Stimulated activated CD8-positive, alpha-beta memory T cell treated with anti-CD3 and anti-CD28 coated beads, Interleukin-4, amount 100 ng/mL, for 1 hour (primary cell): ENCODE measurements at places on chromosomes 16 and 17.

DNA sequence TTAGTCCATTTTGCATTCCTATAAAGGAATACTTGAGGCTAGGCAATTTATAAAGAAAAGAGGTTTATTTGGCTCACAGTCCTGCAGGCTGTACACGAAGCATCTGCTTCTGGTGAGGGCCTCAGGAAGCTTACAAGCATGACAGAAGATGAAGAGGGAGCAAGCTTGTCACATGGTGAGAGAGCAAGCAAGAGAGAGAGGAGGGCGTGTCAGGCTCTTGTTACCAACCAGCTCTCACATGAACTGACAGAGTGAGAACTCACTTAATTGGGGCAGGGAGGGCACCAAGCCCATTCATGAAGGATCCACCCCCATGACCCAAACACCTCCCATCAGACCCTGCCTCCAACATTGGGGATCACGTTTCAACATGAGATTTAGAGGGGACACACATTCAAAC lies 1.6 kb downstream of the CHCT1 start:
- no peak for DNase-seq

DNA sequence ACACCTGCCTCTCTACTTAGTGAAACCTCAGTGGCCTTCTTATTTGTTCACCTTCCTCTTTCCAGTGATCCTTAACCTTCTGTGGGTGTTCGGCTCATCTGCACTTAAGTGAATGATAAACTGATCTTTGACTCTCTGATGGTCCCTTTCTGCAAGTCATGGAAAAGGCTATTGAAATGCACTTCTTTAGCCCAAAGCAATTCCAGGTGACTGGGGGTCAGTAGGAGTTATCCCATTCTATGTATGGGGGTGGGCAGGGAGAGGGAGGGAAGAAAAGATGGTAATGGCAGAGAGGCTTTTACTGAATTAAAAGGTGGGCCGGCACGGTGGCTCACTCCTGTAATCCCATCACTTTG lies 170.8 kb downstream of the RGS9 start:
- no peak for DNase-seq

GRCh38 chr16:85908444-85908843 lies 9.5 kb downstream of the IRF8 start:
- no peak for DNase-seq

DNA sequence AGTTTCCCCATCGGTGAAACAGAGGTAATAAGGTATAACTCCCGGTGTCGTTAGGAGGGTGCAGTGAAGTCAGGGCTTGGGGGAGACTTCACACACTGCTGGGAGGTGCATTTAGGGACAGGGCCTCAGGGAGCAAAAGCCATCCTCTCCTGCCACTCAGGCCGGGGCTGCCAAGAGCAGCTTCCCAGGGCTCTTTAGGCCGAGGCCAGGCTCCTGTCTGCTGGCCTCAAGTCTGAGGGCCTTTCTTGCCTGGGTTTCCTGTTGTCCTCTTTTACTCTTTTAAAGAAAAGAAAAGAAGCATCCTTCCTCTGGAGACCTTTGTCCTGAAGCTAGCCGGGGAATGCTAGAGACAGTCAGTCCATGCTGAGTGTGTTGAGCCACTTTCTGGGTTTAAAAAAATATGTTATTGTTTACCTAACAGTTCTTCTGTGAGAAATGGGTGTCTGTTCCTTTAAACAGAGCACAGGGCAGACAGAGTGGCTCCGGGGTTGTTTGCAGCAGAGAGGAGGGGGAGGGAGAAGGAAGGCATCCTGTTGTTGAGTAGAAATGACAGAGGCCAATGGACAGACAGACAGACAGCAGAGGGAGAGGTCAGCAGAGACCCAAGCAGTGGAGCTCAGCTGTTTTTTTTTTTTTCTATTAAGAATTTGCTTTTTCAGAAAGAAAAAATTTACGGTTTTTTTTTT lies 79.1 kb downstream of the C17orf67 start:
- no peak for DNase-seq

DNA sequence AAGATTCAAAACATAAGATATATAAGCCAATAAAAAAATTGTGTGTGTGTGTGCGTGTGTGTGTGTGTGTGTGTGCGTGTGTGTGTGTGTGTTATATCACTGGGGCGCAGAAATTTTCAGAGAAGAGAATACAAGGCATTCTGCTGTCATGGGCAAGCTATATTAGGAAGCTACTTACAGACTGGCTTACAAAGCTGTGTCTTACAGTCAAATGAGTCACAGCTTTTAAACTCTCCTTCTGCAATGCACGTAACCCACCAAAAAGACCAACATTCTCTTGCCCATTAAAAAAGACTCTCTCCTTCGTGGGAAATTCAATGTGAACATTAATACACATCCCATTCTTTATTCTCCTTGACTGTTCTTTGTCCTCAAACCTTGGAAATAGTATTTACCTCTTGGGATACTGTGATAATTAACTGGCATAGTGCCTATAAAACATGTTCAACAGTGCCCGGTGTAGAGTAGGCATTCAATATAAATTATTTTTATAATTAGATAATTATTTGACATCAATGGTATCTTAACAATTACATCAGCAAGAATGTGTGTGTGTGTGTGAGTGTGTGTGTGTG lies 860.4 kb upstream of the SOX9 start:
- no peak for DNase-seq

DNA sequence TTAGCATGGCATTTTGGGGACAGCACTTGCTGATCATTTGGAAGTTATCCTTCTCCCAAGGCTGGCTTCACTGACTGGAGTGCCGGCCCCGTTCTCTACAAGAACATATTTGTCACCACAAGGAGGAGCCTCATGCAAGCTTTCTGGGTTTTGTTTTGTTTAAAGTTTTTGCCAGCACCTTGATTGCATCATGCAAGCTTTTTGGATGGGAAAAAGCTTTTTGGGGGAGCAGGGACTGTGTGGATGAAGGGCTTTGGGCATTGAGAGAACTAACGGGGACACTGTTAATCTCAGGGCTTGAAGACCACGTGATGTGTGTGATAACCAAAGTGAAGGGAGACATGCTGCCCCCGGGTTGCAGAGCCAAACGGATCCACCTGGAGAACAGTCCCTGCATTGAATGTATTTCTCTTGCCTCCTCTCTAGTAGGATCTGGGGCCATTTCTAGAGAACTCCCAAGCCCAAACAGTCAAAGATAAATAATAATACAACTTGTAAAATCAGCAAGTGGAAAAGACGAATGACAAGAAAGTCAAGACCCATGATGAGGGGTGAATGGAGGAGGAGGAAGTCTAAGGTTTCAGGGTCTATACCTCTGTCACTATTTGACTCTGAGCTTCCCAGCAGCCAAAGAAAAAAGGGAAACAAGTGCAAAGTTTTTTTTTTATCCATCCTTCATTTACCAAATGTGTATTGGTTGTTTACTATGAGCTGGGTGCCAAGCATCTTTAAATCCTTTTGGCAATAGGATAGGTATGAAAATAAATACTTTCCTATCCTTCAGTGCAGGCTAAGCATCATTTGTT lies 17.2 kb downstream of the TMEM114 start:
- no peak for DNase-seq

DNA sequence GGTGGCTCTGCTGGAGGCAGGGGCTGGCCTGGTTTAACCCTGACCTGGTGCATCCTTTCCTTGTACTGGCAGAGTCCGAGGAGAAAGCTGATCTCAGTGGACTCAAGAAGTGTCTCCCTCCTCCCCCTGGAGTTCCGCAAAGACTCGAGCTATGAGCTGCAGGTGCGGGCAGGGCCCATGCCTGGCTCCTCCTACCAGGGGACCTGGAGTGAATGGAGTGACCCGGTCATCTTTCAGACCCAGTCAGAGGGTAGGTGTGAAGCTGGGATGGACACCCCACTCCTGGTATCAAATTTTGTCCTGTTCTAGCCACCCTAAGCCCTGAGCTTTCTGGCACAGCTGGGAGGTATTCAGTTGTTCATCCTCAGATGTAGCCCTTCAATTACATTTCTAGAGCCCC lies 42.5 kb downstream of the IL21R start:
- no peak for DNase-seq

- DNase-seq, result no peak
Observed at GRCh38 chr16:56355221-56355620, 70.1 kb downstream of the AMFR start.

DNA sequence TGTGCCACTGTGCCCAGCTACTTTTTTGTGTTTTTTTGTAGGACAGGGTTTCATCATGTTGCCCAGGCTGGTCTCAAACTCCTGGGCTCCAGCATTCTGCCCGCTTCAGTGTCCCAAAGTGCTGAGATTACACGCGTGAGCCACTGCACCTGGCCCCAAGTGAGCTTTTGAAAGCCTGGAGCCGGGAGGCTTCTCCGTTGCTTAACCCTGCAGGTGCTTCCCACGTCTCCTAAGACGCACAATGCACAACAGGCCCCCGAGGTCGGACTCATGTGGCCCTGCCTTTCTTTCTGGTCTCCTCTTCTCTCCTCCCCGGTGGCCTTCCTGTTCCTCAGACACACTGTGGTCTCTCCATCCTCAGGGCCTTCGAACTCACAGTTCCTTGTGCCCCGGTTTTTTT lies 12.5 kb downstream of the RABEP2 start:
- DNase-seq, result no peak

DNA sequence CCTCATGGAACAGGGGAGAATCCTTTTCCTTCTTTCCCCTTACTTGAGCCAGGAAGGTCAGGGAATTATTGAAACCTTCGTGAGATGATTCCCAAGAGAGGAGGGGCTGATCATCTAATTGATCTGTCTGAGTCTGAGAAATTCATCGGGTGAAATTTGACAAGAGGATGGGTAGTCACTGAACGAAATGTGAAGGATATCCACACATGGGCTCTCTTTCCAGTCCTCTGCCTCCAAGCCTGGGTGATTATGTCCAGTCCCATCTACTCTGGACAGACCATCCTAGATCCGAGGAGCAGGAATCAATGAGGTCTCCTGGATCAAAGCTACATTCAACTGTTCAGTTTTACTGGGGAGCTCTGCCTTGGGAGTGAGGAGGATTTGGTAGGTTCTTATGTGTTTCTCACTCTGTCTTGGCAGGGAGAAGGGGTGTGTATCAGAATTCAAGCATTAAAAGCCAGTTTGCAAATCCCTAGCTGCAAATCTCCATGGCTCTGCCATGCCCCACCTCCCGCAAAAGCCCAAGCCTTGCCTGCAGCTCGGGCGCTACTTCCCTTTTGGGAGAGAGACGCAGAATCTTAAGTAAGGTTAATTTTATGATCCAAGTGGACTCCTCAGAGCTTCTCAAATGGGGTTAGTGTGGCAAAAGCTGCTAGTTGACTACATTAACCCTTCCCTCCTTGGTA lies 47.1 kb upstream of the TEKT3 start:
- DNase-seq, result no peak

- DNase-seq, result no peak
Observed at GRCh38 chr17:66739553-66739952, 95.4 kb upstream of the CACNG5 start.
